Activated CD8-positive, alpha-beta memory T cell treated with anti-CD3 and anti-CD28 coated beads for 1 hour (primary cell): ENCODE measurements at places on chromosomes 2 and 18.

DNA sequence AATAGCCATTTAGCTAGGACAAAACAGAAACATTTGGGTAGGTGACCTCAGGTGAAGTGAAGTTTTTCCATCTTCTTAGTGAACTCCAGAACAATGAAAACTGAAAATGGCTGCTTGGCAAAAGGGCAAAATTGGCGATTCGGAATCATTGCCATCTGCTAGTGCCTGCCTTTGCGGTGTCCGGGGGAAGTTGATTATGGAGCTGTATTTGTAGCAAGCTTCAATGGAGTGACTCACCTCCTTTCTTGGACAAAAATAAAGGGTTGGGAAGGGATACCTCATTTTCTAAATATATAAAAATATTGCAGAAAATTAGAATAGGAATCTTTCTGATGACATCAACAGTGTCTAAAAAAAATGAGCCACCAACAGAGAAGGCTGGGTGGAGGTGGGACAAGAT lies 460.5 kb downstream of the TGIF1 start:
- no peak for DNase-seq

DNA sequence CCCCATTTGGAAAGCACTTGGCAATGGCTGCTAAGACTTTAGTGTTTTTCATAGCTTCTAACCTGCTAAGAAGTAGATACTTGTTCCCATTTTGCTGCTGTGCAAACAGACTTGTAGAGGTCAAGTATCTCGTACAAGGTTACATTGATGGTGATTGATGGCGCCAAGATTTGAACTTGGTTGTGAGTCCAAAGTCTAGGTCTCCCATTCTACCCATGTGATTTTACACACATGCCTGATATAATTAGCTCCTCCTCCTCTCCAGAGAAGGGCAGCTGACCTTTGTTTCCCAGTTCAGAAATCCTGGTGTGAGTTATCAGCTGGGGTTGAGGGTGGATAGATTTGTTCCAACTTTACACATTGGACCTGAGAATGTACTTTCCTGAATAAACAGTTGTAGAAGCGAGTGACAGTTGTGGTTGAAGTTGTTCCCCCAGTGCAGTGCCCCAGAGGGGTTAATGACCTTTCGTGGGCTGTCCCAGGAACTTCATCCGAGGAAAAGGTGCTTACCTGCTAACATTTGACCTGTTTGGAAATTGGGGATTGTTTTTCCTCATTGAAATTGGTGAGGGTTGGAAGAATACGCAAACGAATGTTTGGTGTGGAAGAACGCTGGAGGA lies 10.4 kb downstream of the TCF7L1 start:
- DNase-seq, result no peak

GRCh38 chr18:56089612-56090258 lies 501.7 kb upstream of the TCF4 start:
- no peak for DNase-seq

DNA sequence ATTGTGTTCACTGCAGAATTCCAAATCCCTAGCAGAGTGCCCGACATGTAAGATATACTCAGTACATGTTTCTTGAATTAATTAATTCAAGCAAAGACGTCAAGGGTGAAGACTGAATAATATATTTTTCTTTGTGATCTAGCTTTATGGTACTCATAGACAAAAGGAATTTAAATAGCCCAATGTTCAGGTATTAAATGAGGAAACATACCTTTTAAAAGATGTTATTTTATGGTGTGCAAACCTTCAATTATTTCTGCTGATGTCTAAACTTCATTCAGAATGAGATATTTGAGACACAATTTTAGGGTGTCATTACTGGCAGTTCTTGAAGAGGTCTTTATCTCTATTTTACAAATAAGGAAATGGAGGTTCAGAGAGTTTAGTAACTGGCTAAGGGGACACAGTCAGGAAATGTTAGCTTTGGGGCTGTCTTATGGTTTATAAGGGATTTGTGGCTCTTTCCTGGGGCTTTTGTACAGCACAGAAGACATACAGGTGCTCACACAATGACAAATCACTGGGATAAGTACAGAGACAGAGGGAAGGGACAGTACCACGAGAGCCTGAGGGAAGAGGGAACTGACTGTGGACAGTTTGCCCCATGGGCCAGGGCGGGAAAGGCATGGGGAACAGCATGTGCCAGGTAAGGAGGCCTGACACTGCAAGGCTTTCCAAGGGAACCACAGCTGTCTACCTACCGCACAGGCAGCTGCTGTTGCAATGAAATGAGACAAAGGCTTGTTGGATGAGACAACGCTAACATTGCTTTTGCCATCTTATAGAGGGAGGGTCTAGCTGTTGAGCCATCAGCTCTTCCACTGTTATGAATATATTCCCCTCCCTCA lies 155.3 kb downstream of the DDX1 start:
- no peak for DNase-seq

GRCh38 chr18:59993560-59993959 lies 93.8 kb downstream of the PMAIP1 start:
- DNase-seq, result no peak

- DNase-seq, result no peak
Observed at GRCh38 chr18:61199171-61199848, 133.9 kb upstream of the CDH20 start.

DNA sequence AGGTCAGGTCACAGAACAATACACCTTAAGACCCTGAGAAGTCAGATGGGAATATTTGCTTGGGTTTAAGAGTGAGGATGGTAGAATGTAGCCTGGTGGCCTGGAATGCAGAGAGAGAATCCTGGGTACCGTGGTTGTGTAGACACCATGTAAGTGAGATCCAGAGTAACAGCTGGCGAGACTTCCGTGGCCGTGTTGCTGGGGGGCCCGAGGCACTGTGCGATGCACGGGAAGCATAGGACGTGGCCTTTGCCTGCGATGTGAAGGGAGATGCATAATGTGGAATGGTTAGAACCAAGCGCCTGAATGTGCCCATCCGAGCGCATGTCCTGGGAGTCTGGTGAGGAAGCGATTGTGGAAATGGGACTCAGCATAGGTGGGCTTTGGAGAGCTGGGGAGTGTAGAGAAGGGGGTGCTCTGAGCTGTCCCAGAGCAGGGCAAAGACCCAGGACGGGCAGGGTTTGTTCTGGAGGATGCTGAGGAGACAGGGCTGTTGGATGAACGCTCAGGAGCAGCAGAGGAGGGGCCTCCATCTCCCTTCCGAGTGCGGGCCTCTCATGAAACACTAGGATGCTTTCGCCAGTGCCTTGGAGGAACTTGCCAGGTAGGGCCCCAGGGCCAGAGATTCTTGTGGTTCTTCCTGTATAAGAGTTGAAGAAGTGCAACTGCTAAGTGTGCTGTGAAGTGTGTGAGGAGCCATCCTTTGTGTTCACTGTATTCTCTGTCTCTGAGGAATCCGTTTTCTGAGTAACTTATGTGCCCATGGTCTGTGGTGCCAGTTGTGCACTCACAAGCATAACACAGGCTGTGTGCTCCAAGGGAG lies 7.1 kb downstream of the RNF144A start:
- DNase-seq, result no peak

DNA sequence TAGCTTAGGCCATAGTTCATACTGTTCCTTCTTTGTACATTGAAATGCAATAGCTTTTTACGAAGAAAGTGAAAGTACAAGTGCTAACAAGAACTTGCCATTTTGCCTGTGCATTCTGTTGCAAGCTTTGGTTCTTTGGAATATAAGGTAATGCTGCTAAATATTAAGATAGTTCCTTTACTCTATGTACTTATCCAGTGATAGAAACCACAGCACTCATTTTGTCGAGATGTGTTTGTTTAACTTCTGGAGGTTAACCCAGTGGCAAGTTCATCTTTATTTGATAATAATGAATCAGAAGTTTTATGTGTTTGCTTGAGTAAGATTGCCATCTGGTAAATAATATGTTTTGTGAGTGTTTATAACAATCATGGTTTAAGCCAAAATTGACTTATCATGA lies 373.1 kb upstream of the FANCL start:
- no peak for DNase-seq

DNA sequence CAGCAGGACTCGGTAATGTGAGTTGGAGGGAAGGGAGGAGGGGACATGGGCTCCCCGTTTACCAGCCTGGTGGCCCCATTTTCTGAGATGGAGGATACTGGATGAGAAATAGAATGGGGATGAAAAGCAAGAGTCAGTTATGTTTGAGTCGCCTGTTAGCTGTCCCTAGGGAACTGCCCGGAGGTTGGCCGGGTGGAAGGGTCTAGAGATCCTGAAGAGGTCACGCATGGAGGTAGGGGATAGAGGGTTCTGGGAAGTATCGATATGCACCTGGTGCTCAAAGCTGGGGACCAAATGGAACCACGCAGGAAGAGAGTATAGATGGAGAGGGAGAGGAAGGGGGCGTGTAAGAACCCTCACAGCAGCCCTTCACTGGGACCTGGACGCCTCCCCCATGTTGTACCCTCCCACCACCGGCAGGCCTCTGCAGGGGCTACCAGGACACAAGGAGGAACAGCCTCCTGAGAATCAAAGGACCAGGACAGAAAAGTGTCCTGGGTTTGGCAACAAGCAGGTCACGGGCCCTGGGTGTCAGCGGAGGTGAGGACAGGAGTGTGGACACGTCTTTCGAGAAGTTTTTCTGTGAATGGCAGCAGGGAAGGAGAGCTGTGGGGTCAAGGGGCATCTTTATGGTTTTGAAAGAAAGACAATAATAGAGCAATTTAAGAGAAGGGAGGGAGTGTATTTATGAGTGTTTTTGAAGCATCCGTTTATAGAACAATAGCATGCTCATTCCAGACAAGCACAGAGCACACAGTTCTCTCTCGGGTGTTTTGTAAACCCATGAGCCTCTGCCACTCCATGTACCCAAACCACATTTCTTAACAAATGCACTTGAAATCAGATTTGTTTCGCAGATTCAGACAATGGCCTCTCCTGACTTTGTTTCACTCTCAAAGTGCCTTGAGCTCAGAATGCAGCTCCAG lies 132.2 kb downstream of the SMAD7 start:
- no peak for DNase-seq

DNA sequence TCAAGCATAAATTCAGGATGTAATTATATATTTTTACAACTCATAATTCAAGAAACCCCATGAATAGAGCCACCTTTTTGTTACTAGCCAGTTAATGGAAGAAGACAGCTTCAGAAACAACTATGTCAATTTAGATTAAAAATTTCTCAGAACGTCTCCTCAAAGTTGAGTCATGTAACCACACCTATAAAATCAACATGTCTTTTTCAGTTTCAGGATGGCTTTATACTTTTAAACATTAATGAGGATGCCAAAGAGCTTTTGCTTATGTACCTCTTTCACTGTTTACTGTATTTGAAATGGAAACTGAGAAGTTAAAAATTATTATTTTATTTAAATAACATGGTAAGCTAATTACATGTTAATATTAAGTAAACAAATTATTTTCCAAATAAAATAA lies 280.1 kb downstream of the PTH2R start:
- DNase-seq, result no peak

GRCh38 chr18:9103376-9103873 lies 926 bp downstream of the NDUFV2 start:
- no peak for DNase-seq

- DNase-seq, result no peak
Observed at GRCh38 chr2:179265082-179265510, 464 bp upstream of the SESTD1 start.

GRCh38 chr2:80719607-80720006 lies 415.1 kb upstream of the LRRTM1 start:
- no peak for DNase-seq

DNA sequence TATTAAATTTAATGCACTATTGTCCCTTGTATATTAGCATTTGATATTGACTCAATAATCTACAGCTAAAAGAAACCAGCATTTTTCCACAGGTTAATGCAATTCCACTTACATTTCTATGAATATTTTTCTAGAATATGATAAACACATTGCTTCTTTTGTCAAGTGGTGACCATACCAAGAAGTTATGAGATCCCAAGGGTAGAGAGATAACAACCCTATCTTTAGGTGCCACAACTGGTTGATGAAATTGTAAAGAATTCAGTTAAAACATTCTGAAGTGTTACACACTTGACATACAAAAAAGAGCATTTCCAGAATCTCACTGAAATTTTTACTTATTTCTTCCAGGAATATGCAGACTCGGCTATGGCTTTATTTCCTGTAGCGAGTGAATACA lies 56.0 kb downstream of the ABCG8 start:
- no peak for DNase-seq

GRCh38 chr2:190891372-190891771 lies 10.8 kb downstream of the GLS start:
- no peak for DNase-seq

- DNase-seq, result no peak
Observed at GRCh38 chr2:46723346-46723745, 192.3 kb downstream of the MCFD2 start.

- DNase-seq, result no peak
Observed at GRCh38 chr2:216780843-216781242, 79.0 kb downstream of the TNP1 start.

GRCh38 chr18:54004828-54005227 lies 219.6 kb downstream of the MBD2 start:
- no peak for DNase-seq

- no peak for DNase-seq
Observed at GRCh38 chr2:137298377-137298776, 533.0 kb downstream of the THSD7B start.

DNA sequence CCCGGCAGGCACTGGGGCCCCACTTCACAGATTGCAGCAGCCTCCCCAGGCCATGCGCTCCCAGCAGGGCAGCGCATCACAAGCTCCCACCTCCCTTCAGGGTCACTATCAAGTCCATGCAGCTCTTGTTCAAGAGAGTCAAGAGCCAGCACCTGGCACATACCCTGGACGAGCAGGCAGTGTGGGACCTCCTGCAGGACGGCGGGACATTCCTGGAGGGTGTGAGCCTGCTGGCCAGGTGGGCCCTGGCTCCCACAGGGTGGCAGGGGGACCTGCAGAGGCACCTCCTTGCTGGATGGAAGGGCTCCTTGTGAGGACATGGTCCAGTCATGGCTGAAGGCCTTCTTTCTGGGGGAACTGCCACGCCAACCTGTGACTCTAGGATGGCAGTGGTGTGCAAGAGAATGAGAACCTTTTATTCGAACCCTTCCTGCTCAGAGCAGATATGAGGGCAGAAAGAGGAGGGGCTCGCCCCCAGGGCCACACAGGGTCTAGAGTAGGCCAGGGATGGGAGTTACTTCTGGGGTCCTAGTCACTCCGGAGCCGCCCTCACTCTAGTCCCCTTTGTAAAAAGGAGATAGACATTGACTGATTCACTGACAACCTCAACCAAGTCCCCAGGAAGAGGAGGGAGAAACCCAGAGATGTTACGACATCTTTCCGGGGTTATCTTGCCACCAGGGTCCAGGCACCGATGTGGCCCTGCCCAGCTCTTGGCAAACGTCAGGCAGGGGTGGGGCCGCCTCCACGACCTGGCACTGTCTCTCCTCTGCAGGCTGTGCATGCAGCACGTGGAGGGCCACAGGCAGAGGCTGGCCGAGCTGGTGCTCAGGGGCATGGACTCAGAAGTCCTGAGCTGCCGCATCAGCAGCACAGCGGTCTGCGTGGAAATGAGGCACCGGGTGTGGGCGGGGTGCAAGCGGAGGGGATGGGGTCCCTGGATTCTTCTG lies 31.3 kb downstream of the HJURP start:
- no peak for DNase-seq
